ENCODE measurements at places on chromosomes 13 and 19.

DNA sequence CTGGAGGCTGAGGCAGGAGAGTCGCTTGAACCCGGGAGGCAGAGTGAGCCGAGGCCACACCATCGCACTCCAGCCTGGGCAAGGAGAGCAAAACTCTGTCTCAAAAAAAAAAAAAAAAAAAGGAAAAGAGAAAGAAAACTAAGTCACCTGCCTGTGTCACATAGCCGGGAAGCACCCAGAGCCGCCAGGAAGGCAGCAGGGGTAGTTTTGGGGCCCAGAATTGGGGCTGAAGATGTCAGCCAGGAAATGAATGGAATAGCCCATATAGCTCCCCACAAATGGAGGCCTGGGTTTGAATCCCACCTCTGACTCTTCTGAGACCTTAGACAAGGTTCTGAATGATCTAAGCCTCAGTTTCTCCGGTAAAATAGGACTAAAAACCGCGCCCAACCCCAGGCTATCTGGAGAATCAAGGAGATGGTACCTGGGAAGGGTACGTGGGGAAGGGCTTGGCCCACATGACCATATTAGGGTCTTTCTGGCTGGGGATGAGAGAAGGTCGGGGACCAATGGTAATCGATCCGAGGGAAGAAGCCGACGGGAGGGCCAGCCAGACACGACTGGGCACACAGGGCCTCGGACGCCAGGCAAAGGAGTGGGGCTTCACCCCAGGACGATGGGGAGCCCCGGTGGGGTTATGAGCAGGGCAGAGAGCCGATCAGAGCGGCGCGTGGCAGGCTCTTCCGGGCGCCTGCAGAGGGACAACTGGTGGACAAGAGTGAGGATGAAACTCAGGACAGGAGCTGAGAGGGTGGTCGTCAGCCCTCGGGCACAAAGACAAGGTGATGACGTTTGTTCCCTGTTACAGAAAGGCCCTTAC lies 14.4 kb downstream of the CCDC124 start:
- DNase-seq: no peak

DNA sequence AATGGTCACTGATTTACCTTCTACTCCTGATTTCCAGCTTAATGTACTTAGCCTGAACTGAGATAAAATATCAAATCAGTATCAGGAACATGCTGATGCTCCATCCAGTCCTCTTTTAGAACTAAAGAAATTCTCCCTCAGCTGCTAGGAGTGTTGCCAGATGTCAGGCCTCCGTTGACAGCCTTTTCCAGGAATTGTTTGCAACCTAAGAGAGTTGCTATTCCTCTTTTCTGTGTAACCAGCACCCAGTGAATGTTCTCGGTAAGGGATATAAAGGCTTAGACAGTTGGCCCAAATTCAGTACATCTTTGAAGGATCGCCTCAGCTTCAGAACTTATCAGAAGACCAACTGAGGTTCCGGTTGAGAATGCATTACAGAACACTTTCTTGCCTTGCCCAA lies 559.0 kb downstream of the PCDH17 start:
- peak; percentile 53 for DNase-seq

- no peak for DNase-seq
Measured at GRCh38 chr13:34025746-34026145, 207.8 kb downstream of the RFC3 start.

GRCh38 chr13:107866032-107866940 lies 349.1 kb downstream of the LIG4 start:
- DNase-seq: peak; percentile 63

DNA sequence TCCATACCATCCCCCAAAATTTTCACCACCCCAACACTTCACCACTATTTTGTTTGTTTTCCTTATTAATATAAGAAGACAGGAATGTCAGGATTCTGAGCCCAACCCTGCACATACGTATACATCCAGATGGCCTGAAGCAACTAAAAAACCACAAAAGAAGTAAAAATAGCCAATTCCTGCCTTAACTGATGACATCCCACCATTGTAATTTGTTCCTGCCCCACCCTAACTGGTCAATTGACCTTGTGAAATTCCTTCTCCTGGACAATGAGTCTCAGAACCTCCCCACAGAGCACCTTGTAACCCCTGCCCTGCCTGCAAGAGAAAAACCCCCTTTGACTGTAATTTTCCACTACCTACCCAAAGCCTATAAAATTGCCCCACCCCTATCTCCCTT lies 132.5 kb downstream of the ZNF675 start:
- DNase-seq: no peak

DNA sequence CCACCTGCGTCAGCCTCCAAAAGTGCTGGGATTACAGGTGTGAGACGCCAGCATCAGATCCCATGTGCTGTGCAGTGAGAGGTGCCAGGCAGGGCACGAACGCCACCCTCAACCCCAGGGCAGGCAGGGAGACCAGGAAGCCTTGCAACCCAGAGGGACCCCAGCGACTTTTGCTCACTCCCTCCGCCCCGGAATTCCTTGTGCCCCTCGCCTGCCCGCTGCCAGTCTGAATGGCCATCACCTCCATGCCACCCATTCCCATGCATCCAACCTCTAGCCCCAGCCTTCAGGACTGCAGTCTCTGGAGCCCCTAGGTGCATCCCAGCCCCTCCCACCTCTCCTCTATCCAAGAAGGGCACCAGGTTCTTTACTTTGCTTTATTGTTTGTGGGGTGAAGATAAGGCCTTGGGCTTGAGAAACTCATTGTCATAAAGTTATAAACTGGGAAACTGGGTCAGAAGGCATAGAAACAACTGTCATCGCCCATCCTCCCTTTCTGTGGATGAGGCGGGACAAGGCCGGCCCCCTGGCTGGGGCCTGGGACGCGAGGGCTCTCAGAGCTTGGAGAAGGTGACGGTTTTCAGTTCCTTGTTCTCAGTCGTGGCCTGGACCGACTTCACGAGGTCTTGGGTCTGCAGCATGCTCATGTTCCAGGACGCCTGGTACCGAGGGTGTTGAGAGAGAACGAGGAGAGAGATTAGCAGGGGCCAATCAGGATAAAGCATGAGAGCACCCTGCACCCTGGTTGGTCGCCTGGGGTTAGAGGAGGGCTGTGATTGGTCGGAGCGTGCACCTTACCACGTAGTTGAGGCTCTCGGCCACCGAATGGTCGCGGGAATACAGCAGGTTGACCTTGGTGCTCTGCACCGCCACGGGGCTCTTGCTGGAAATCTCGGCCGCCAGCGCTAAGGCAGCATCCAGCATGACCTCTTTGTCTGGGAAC lies 2.6 kb upstream of the LGALS4 start:
- no peak for DNase-seq

- DNase-seq: no peak
Measured at GRCh38 chr13:70502944-70503343, 394.7 kb upstream of the KLHL1 start.

DNA sequence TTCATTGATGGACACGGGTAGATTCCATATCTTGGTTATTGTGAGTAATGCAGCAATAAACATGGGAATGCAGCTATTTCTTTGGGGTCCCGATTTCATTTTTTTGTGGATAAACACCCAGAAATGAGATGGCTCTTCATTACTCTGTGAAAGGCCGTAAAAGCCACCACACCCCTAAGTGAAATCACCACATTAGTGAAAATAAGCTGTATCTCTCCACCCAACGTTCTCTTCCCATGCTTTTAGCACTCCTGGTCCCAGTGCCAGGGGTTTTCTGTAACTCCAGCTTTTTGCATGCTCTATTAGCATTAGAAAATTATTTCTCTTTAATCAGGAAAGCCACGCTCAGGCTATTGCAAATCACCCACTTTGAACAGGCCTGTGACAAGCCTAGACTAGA lies 15.8 kb downstream of the CHAMP1 start:
- DNase-seq: no peak

GRCh38 chr13:112376050-112376681 lies at the start of gene SPACA7:
Gene SPACA7, plus strand, starts transcription at chr13:112376355. Its CDS starts 31 bp downstream, at chr13:112376386.
- DNase-seq: no peak

DNA sequence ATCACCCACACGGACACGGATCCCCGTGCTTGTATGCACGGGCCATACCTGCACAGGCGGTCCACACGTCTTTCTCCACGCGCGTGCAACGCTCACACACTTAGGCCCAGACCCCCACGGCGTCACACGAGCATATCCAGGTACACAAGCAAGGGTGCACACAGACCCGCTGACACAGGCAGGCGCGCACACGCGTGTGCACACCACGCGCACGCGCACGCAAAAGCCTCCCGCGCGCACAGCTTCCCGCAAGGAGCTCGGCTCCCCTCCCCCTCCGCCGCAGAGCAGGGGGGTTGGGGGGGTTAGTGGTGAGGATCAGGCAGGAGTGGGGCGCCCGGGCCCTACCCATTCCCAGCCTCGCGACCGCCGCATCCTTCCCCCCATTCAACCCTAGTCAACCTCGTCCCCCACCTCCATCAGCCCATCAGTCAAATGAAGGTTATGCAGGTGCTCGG lies 407 bp downstream of the RAB3A start:
- no peak for DNase-seq

- DNase-seq: no peak
Measured at GRCh38 chr13:84865783-84866221, 933.4 kb downstream of the SLITRK6 start.

DNA sequence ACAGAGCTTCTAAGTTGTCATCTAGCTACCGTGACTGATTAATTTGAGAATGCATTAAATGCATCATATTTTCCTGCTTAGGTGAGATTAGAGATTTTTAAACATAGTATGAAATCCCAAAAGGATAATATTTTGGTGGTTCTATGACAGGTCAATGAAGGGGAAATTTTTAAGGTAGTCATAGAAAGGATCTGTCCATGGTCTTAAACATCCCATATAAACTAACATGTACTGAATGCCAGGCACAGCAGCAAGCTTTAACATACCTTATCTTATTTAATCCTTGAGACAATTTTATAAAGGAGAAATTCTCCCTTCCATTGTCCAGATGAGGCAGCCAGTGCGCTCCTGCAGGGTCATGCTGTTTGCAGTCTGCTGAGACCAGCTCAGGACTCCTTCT lies 466.0 kb downstream of the FGF14 start:
- no peak for DNase-seq

- no peak for DNase-seq
Measured at GRCh38 chr13:43150369-43151207, 127.2 kb downstream of the DNAJC15 start.

DNA sequence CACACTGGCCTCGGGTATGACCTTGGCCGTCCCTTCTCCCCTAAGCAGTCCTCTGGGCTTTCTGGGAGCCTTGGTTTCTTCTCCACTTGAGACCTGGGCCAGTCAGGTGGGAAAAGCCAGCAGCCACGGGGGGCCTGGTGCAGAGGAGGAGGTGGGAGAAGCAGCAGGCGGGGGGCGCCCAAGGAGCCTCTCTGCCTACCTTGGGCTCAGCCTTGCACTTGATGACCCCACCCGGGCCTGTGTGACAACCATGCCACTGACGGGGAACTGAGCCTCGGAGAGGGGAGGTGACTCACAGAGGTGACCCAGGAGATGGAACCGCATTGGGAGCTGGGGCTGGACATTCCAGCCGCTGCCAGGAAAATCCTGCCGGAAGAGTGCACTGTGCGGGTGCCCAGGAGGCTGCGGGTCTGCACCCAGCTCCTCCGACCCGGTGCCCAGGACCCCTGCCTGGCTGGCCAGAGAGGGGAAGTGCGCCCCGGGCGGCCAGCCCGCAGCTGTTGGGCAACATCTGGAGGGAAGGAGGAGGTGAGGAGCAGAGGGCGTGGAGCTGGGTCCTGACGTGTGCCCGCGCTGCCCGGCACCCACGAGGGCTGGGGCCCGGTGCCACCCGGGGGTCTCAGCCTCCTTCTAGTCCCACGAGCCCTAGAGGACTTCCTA lies 23.4 kb upstream of the SLC7A10 start:
- DNase-seq: no peak

- no peak for DNase-seq
Measured at GRCh38 chr19:50000038-50000840, 24.9 kb downstream of the VRK3 start.

DNA sequence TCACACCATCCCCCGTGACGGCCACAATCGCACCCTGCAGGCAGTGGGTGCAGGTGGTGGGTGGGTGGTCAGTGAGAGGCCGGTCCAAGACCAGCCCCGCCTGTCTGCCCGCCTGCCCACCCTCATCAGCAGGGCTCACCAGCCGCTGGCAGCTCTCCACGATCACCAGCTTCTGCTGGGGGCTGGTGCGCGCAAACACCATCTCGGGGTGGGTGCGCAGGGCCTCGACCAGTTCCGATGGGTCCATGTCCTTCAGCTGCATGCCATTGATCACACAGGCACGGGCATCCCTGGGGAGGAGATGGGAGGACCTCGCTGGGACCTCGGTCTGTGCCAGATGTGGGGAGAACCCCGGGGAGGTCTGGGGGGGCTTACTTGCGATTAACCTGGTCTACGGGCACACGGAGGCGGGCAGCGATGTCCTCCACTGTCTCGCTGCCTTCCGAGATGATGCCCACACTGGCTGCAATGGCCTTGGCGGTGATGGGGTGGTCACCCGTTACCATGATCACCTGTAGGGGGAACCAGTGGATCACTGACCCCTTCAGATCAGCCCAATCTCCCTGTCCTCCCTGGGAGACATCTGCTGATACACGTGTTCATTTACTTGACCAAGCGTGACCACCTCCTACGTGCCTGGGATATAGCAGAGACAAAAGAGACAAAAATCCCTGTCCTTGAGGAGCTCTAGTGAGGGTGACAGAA lies 8.0 kb downstream of the ATP4A start:
- no peak for DNase-seq

DNA sequence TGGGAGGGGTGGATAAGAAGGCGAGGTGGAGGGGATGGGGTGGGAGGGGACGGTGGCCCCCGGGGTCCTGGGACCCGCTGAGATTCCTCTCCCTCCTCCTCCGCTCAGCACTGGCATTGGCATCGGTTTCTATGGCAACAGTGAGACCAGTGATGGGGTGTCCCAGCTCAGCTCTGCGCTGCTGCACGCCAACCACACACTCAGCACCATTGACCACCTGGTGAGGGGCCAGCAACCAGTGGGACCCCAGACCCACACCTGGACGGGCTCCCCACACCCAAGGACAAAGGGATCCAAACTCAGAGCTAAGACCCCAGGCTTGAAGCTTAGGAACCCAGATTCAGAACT lies 5.9 kb downstream of the TTYH1 start:
- DNase-seq: no peak

GRCh38 chr13:30873499-30873898 lies 32.6 kb upstream of the MEDAG start:
- DNase-seq: no peak

DNA sequence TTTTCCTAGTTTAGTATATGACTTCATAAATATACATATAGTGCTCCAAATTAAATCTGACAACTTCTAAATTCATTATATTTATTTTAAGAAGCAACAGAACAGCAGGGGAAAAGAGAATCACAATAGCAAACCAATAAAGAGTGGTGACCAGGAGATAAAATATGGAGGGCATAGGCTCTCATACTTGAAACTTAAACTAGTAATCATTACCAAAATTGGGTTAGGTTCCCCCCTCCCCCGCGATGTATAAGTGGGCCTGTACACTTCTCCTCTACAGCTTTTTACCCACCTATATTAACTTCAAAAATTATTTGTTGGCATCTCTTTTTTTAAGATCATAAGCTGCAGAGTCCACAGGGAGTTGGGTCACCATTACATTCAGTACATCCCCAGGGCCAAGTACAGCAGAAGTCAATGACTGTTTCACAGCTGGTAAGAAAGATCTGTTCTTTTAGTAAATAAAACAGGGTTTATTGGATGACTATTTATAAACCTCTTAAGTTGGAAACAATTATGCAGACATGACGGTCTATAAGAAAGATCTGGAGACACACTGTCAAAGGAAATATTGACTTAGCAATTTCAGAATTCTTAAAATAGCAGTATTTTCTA lies 29.4 kb downstream of the KLF12 start:
- no peak for DNase-seq
